ENCODE measurements at places on chromosomes 11 and 22.

DNA sequence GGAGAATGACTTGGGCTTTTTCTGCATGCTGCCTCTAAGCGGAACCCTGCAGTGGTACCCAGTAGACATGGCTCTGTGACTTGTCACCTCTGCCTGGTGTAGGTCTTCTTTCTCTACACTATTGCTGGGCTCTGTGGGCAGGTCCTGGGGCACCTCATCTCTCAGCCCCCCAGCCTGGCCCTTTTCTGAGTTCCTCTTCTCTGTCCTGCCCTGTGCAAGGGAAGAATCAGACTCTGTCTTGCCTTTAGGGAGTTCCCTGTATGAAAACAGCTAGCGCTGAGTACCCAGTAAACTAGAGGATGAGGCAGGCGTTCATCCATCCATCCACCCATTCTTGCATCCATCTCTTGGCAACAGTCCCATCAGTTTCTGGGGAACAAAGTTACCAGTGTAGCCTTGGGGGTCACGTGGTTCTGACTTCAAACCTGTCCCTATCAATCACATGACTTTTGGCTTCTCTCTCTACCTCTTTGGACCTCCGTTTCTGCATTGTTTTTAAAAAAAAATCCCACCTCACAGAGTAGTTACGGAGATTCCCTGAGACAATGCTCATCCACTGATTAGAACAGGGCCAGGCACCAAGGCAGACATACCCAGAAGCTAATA, 86.4 kb upstream of the WNT11 start:
- no peak for DNase-seq

GRCh38 chr11:91952056-91952455, 272.6 kb upstream of the FAT3 start:
- DNase-seq: no peak

DNA sequence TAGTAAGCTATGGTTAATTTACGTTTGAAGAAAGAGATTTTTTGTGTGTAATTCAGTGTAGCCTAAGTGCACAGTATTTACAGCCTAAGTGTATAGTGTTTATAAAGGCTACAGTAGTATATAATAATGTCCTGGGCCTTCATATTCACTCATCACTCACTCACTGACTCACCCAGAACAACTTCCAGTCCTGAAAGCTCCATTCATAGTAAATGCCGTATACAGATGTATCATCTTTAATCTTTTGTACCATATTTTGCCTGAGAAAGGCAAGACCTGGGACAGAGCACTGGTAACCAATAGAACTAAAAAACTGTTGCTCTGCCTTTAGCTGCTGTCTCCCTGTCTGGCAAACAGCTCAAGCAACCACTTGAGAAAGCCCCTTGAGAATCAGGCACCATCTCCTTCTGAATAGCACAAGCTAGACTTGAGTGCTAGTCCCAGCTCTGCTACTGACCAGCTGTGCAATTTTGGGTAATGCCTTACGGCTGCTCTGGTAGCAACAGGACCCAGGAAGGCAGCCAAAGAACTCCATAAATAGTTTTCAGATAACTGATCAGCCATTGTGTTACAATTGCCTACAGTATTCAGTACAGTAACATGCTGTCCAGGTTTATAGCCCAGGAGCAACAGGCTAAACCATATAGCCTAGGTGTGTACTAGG, 131.3 kb downstream of the KCNC1 start:
- DNase-seq: no peak

DNA sequence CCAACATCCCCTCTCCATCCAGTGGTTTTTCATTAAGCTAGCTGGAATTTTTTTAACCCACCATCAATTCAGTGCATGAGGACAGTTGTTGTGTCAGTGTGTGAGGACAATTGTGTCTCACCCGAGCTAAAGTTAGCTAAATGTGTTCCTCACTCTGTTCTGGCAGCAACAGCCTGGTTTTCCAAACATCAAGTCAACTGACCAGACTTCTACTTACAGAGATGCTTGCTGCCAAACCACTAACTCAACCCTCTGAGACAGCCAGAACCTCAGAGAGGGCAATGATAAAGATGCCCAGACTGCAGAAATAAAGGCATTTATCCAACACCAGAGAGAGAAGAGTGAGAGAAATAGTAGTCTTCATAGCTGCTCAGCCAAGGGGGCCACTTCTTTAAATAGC, 6.7 kb downstream of the PAMR1 start:
- no peak for DNase-seq

GRCh38 chr11:88779577-88779976, 286.2 kb downstream of the GRM5 start:
- DNase-seq: no peak

DNA sequence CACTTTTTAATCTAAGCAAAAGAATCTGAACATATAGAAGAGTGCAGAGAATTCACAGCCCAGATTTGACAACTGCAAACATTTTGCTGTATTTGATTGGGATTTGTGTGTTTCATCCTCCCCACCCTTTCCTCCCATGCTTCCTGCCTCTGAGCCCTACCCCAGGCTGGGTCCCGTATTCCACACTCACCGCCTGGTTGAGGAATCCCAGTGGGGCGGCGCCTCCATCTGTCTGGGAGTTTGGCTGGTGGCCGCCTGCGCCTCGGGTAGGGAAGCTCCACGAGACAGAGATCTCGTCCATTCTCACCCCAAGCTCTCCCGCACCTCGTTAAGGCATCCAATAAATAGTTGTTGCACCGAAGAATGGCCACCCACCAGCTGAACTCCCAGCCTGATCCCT, 105.9 kb upstream of the SLC22A12 start:
- DNase-seq: no peak

DNA sequence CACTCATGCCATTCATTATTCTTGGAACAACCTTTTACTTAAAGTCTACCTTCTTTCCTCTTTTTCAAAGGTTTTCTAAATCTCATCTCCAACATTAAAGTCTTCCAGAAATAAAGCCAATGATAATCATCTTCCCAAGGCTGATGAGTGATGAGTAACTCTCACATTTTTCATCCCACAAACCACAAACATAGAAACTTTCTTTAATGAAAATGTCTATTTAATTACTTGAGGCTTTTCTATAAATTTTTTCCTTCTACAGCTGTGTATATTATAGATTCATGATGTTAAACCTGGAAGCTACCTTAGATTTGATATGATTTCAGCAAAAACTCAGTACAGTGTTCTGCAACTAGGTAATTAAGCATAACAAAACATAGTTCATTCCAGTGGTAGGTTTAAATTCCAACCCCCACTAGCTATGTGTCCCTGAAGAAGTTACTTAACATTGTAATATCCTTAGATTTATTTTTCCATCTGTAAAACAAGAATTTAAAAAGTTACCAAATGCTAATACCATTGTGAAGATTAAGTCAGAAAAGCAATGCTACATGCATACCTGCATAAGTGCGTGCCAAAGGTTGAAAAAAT, 845.4 kb downstream of the KCNA4 start:
- no peak for DNase-seq

- no peak for DNase-seq
Observed at GRCh38 chr22:16972311-16972710, 35.7 kb downstream of the GAB4 start.

DNA sequence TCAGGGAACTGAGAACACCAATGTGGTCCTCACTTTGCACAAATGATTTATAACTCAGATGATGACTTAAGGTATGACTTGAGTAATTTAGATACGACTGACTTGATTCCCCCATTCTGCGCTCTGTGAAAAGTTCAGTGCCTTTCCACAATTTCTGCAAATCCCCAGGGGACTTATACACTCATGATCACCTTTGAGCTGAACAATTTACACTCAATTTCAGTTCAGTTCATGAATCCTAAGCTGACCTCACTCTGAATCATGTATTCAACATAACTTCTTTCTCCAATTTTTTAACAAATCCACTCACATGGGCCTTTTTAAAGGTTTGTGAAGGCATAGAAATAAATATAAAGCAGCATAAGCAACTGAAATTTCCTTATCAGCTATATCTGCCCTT, 274.2 kb downstream of the FAM76B start:
- DNase-seq: no peak

DNA sequence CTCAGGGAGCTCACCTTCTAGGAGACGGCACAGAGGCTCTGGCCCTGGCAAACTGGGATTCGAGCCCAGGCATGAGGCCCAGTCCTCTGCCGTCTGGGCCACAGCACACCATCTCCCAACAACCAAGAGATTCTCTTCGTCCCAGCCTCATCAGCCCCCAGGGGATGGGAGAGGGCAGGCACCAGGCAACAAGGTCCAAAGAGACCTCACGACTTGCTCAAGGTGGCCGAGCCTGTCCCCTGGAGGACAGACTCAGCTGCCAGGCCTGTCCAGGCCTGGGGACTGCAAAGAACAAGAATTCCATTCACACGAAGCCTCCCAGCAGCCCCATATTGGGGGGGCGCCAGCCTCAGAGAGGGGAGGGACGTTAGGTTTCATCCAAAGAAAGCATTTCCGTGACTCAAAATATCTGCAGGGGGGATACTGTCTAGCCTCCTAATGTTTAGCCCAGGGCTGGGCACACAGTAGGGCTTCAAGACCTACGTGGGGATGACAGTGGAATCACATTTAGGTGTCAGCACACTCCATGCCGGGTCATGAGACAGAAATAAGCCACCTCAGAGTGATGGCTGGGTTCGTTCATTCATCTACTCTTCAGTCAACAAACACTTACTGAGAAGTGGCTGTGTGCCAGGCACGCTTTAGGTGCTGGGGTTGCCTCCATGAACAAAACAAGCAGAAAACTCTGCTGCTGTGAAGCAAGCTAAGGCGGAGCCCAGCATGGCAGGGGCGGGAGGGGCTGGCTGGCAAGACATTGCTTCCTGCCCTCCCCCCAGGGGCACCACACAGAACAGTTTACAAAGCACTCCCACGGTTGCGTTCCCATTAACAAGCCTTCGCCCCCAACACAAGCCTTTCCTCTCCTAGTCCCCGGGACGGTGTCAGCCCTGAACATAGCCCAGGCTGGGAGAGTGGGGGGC, 1.2 kb downstream of the CARNS1 start:
- peak; percentile 93 for DNase-seq

Data from CD4-positive, alpha-beta T cell treated with Interleukin-6 for 4 hours (primary cell).